Mesothelial cell of epicardium (in vitro differentiated cells): ENCODE measurements at places on chromosomes 3 and 15.

DNA sequence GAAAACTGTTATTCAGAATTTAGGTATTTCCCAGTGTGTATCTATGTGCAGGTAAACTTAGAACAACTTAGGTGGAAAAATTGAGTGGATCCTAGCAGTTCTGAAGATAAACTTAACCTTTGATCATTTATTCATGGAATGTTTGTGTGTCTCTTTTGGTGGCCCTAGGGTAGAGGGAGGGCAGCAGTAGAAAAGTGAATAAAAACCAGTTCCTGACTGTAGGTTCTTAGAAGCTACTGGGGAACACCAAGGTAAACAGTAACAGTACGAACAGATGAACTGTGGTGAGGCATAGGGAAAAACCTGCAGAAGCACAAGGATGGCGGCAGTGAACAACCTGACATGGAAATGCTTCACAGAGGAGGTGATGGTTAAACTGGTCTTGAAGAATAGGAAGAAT is 2.5 kb downstream of the SNRK start:
- H3K4me1 ChIP-seq, result peaks cover 43% of the 10 kb centered on the region
- no peak overlapping the region for H3K4me3 ChIP-seq

GRCh38 chr3:76997733-76998132 is 42.2 kb upstream of the ROBO2 start:
- H3K4me3 ChIP-seq, result no peak overlapping the region
- DNase-seq, result no peak
- H3K27me3 ChIP-seq, result no peaks in the 10 kb centered on the region
- peaks cover 35% of the 10 kb centered on the region for H3K4me1 ChIP-seq

DNA sequence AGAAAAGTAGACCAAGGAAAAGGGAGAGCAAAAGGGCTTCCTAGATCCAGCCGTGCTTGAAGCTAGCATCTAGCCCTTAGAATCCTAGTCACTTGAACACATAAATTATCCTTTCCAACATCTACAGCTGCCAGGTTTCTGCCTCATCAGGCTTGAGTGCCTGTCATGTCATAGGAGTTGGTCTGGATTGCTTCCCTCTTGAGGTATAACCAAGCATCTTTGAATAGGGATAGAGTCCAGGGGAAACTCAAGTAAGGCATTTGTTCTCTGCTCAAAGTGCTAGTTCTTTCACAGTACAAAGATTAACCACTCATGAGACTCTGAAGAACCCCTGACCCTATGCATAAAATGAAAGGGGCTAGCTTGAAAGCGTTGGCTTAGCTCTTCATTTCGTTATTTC is 72.3 kb downstream of the SLCO3A1 start:
- H3K4me1 ChIP-seq, result peaks cover 17% of the 10 kb centered on the region
- no peaks in the 10 kb centered on the region for H3K36me3 ChIP-seq
- no peak overlapping the region for H3K4me3 ChIP-seq
- H3K27ac ChIP-seq, result no peak overlapping the region
- peaks cover 11% of the 10 kb centered on the region for H3K27me3 ChIP-seq

- H3K27ac ChIP-seq, result no peak overlapping the region
- no peak overlapping the region for H3K4me3 ChIP-seq
- no peak for DNase-seq
Measured at GRCh38 chr15:76235186-76235826, 76.0 kb downstream of the ETFA start.
